ENCODE measurements at places on chromosomes 16 and 17. TPM values are rescaled to one million over a fixed set of nuclear protein-coding genes. Genes with fewer than 3 reads are reported as not detected.

NHERF1 gene
- total RNA-seq, result 42.2 TPM

DNA sequence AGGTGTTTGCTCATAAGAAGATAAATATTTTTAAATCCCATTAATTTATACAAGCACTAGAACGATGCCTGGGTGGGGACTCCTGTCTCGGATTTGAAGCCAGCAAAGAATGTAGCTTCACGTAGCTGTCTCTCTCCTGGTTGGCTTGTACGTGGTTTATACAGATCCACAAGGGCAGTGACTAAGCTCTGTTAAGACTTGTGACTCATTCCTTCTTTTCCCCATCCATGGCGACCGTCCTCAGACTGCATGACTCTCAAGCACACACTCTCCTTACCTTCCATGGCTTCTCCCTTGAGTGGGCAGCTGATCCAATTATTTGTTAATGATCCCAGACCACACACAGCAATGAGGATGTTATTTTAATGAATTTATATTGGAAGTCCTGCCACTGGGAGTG lies 679.7 kb upstream of the SOX9 start:
- no peak for DNase-seq

FOXN1 gene
- not detected for total RNA-seq

- DNase-seq, result no peak
These were observed 62.8 kb upstream of the HS3ST2 start for GRCh38 chr16:22751104-22751667.

SEPTIN1 gene
- total RNA-seq, result 1.4 TPM

- no peak for DNase-seq
These were observed 20.4 kb downstream of the CYLD start for GRCh38 chr16:50762241-50762640.

Data from heart left ventricle (tissue), 16 donors.